T-helper 9 cell (primary cell): ENCODE measurements at places on chromosomes 13 and 19.

DNA sequence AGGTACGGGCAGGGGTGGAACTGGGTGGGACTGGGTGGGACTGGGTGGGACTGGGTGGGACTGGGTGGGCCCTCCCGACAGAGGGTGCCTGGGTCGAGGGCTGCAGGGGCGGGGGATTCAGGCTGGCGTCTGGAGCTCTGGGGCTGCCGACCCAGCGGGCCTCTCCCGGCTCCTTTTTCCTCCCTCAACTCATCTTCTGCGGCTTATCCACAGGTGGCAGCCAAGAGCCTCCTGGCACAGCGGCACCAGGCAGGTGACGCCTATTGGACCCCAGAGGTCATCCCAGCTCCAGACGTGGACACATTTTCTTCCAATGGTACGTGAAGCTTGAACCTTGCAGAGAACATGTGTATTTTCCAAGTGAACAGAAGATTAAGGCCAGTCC lies 533 bp downstream of the ZNF544 start:
- DNase-seq: no peak

DNA sequence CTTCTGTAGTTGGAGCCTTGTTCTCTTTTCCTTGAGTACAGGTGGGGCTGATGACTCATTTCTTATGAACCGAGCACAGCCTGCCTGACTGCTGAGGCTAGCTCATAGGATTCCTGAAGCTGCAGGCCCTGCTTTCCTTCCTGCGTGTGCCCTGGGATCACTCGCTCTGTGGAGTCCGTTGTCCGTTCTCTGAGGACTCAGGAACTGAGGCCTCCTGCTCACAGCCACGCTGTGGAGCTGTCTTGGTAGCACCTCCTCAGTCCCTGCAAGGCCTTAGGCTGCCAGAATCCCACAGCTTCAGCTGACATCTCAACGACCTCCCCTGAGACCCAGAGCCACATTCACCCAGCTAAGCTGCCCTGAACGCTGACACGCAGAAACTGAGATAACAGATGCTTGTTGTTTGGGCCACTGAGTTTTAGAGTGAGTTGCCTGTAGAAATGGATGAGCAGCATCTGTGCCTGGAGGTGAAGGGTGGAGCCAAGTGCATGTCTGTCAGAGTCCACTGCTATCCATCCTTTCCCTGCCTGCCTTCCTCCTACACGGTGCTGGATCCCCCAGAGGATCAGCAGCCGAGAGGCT lies 72.9 kb downstream of the ARHGEF7 start:
- no peak for DNase-seq

GRCh38 chr13:67133476-67133875 lies 96.7 kb downstream of the PCDH9 start:
- DNase-seq: no peak

DNA sequence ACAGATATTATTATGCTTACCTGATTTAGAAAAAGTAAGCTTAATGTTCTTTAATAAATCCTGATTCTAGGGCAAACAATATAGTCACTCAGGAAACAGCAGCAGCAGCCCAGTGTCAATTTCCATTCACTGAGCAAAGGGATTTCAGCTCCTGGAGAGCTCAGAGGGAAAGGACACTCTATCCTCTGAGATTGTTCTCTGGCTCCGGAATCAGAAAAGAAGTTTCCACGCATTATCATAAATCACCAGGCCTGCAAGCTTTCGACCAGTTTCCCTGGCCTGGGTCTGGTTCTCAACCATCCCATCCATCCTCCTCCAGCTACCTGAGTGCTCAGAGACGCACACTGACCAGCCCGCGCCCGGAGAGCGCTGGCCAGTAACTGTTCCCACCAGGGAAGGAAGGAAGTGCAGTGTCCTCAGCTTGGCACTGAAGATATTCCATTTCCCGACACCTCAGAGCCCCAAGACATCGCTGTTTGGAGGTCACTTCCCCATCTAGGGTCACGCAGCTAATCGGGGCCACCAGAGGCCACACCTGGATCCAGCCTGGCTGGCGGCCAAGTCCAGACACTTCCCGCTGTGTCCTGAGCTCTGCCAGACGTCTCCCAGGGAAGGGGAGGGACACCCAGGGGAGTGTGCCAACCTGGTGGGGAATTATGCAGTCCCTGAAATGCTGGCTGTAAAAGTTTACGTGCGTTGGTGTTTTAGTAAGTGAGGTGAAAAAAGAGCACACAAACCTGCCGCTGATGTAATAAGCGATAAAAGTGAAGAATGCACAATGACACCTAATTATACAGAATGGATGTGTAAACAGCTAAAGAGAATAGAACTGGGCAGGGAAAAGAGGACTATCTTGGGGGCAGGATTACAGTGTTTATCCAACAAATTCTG lies 29.1 kb downstream of the EPS15L1 start:
- DNase-seq: no peak

- peak; percentile 12 for DNase-seq
Measured at GRCh38 chr13:41075034-41075433, 13.7 kb downstream of the WBP4 start.

DNA sequence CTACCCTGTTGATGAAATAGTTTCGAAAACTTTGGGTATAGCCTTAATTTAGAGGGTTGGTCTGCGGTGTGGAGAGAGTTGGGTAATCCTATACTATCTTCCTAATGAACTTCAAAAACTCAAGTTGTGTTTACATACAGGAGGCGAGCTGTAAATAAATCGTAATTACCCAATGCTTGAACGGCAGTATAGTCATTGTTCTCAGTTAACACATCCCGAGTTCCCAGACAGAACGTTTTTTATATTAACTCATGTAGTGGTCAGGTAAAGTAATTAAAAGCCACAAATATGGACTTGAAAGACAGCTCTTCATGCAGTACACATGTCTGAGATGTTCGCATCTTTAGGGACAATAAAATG lies 1.5 kb downstream of the PDS5B start:
- DNase-seq: no peak

- DNase-seq: no peak
Measured at GRCh38 chr19:1085676-1086442, 9.3 kb downstream of the POLR2E start.
